ENCODE measurements at places on chromosomes 6 and 20.

GRCh38 chr20:5191829-5192569 lies 65.2 kb downstream of the CDS2 start:
- DNase-seq: peak; percentile 39

GRCh38 chr6:136037876-136038460 lies 186.5 kb downstream of the PDE7B start:
- DNase-seq: no peak

- no peak for DNase-seq
These were observed 59.9 kb downstream of the HTR1B start for GRCh38 chr6:77403424-77403823.

- DNase-seq: no peak
These were observed 309.2 kb downstream of the CDC5L start for GRCh38 chr6:44696686-44697085.

DNA sequence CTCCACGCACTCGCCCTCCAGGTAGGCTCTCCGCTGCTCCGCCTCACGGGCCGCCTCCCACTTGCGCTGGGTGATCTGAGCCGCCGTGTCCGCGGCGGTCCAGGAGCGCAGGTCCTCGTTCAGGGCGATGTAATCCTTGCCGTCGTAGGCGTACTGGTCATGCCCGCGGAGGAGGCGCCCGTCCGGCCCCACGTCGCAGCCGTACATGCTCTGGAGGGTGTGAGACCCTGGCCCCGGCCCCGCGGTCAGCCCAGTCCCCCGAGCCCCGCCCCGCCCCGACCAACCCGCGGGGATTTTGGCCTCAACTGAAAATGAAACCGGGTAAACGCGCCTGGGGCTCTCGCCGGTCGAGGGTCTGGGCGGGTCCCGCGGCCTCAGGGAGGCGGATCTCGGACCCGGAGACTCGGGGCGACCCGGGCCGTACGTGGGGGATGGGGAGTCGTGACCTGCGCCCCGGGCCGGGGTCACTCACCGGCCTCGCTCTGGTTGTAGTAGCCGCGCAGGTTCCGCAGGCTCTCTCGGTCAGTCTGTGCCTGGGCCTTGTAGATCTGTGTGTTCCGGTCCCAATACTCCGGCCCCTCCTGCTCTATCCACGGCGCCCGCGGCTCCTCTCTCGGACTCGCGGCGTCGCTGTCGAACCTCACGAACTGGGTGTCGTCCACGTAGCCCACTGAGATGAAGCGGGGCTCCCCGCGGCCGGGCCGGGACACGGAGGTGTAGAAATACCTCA lies 598 bp downstream of the HLA-B start:
- peak; percentile 31 for DNase-seq

DNA sequence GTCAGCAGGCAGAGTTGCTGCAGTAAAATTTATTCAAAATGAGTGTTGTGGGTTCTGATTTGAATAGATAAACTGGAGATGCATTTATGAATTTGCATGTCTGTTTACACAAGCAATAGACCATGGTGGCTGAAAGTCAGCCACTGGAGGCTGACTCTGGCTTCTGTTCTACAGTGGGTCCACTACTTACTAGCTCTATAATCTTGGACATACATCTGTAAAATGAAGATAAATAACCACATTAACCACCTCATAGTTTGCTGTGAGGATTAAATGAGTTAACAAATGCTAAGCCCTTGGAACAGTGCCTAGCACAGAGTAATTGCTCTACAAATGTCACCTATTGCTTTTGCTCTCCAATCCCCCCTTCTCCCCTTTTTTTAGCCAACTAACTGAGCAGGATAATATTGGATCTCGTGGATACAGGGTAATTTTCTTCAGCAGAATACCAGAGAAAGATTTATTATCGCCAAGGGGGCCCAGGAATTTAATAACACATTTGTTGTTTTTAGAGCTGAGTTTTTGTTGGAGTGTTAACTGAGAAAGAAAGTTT lies 1.4 kb upstream of the PM20D2 start:
- peak; percentile 52 for DNase-seq

All from HAP-1 (cell line).